Activated naive CD8-positive, alpha-beta T cell treated with anti-CD3 and anti-CD28 coated beads for 36 hours (primary cell): ENCODE measurements at places on chromosomes 1 and 21. TPM values are rescaled to one million over a fixed set of nuclear protein-coding genes. Genes with fewer than 3 reads are reported as not detected.

ZC3H12A gene
- 29.2 TPM for total RNA-seq

AADACL3 gene
- not detected for total RNA-seq

DNA sequence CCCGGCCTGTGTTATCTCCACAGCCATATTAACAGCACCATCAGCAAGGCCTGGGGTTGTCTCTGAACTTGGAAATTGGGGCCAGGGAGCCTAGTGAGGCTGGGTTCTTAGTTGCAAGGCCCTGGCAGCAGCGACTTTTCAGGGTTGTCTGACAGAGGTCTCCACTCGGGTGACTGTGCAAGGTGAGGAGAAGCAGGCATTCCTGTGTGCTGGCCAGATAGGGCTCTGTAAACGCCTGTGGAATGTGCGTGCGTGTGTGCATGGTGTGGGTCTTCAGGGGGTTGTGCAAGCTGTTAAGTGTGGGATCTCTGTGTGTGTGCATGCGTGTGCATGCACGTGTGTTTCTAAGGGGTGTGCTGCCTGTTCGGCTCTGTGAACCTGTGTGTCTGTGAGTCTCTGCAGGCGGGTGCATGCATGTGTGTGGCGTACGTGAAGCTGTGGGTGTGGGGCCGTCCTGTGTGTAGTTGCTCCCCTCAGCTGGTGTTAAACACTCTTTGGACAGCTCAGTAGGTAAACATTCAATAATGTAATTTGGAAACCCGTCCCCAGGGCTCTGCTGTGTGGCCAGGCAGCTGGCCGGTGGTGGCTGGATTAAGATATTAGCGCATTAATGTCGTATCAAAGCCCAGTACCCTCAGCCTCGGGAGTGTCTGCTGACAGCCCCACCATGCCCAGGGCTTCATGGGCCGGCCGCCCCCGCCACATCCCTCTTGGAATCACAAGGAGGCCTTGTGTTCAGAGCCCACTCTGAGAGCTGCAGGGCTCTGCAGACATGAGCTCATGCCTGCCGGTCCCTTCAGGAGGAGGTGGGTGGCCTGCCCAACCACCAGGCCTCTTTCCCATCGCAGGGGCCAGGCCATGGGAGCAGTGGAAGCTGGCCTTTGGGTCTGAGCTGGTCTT, 189.9 kb downstream of the FOXD2 start:
- H3K4me1 ChIP-seq = no peaks in the 10 kb centered on the region
- no peak for DNase-seq
- no peak overlapping the region for H3K4me3 ChIP-seq
- no peak overlapping the region for H3K27ac ChIP-seq
- no peaks in the 10 kb centered on the region for H3K36me3 ChIP-seq

DNA sequence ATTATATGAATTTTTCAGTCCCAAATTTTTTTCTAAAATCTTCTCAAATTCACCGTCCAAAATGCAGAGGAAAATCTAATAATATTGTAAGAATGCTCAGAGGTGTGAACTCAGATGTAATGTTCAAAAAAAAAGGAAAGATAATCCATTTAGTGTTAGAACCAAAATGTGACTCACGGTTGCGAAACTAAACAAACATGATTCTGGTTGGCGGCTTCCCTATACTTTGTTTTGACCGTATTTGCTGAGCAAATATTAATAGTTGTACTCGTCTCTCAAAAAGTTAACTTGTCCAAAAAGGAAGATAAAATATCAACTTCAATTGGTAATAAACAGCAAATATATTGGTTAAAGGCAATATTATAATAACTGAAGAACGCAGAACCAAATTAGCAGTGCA, 34.4 kb downstream of the ZSWIM5 start:
- H3K27ac ChIP-seq = no peak overlapping the region
- H3K4me3 ChIP-seq = no peak overlapping the region
- no peaks in the 10 kb centered on the region for H3K4me1 ChIP-seq
- no peaks in the 10 kb centered on the region for H3K27me3 ChIP-seq
- DNase-seq = no peak

DNA sequence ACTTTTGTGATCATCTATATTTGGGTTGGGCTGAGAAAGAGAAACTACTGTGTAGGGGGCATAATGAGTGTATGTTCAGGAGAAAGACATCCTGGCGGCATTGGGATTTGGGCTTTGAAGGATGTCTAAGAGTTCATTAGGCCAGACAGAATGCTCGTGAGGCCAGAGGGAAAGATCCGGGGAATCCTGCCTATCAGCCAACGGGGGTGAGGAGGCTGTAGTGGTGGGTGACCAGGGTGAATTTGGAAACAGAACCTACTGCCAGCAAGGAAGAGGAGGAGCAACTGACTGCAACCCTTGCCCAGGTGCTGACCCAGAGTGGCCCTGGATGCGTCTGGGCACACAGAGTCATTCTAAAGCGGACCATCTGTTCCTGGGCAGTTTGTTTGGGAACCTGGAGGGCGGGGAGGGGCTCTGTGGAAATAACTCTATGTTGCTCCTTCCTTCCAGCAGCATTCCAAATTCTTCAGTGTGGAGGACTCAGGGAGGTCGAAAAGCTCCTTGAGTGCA, 56.9 kb upstream of the ECE1 start:
- DNase-seq = no peak
- no peaks in the 10 kb centered on the region for H3K27me3 ChIP-seq
- peaks cover 18% of the 10 kb centered on the region for H3K4me1 ChIP-seq
- no peak overlapping the region for H3K27ac ChIP-seq
- H3K36me3 ChIP-seq = peaks cover 16% of the 10 kb centered on the region
- no peak overlapping the region for H3K4me3 ChIP-seq

GRCh38 chr1:96808191-96808590, 86.6 kb downstream of the PTBP2 start:
- peaks cover 8% of the 10 kb centered on the region for H3K4me1 ChIP-seq
- no peak for DNase-seq
- H3K36me3 ChIP-seq = peaks cover 45% of the 10 kb centered on the region

TAS1R1 gene
- total RNA-seq = not detected

DNA sequence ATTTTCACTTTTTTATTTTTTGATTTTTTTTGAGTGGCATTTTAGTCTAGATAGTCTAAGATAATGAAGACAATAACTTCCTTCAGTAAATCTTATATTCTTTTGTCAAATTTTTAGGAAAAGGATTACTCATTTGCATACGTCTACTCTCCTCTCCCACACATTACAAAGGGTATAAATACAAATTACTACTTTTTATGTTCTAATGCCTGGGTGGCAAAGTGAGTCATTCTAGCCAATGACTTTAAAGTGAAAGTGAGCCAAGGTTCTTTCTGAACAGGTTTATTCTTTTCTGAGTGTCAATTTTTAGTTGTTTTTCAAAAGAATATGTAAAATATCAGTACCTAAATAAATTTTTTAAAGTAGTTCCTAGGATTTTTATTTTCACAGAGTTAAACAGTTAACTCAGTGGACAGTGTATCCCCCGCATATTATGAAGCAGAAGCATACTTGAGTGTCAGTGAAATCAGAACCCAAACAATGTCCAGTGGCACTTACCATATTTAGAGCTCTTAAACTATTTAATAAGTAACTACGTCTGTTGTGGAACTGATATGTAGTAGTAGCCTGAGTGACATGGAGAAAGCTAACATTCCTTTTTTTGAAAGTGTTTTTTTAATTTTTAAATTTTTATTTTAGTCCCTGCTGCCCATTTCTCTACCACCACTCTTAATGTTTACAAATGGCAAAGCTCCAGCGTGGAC, 141.7 kb downstream of the PHTF1 start:
- no peak overlapping the region for H3K4me3 ChIP-seq
- H3K4me1 ChIP-seq = peaks cover 7% of the 10 kb centered on the region
- DNase-seq = no peak
- no peak overlapping the region for H3K27ac ChIP-seq
- peaks cover 2% of the 10 kb centered on the region for H3K36me3 ChIP-seq

- no peaks in the 10 kb centered on the region for H3K36me3 ChIP-seq
- no peaks in the 10 kb centered on the region for H3K4me1 ChIP-seq
- peaks cover 35% of the 10 kb centered on the region for H3K27me3 ChIP-seq
- no peak for DNase-seq
Observed at GRCh38 chr1:16882986-16883385, 12.8 kb upstream of the RNU1-2 start.

DNA sequence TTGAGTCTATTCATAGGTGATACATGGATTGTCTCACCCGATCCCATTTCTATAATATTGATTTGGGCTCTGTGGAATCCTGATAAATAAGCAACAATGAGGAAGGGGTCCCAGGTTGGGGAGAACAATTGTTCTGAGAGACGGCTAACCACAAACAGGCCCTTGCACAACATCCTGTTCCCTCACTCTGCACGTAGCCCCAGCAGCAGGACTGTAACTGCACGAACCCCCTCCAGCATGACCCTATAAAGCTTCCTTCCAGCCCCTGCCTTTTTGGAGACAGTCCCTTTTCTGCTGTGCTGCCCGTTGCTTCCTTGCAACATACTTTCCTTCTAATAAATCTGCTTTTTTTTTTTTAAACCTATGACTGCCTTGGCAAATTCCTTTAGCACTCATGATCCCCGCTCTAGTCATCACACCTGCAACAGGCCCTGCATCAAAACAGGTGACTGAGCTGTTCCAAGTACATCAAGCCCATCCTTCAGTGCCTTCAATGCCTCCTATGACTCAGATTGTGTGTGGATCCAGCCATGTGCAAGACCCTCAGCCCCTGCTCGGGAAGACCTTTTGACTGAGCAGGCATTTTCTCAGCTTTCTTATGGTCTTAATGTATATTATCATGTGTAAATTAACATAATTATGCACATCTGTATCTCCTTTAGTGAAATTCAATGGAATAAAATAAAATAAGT, 63.7 kb upstream of the B3GALNT2 start:
- no peak for DNase-seq
- no peak overlapping the region for H3K4me3 ChIP-seq
- no peak overlapping the region for H3K27ac ChIP-seq
- H3K27me3 ChIP-seq = no peaks in the 10 kb centered on the region

GRCh38 chr1:30757352-30758120, at the start of gene LAPTM5:
Gene LAPTM5 (minus strand): TSS chr1:30757774. CDS start chr1:30757745, 29 bp downstream.
- DNase-seq = peak; percentile 62
- peak within 1 kb of the TSS; percentile 99 for H3K4me3 ChIP-seq

DNA sequence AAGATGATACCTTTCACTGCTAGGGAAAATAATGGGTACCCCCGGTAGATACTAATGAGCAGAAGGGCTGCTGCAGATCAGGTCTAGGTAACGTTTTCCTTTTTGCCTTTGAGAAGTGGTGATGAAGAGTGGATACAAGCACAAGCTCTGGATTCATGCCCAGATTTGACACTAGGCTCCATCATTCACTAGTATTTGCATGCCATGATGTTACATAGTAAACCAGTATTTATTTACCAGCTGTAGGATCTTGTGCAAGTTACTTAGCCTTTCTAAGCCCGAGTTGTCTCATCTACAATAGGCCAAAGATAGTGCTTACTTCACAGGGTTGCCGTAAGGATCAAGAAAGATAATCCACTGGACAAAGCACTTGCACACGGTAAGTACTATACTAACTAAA, 14.2 kb downstream of the PTPN14 start:
- no peak overlapping the region for H3K4me3 ChIP-seq
- no peaks in the 10 kb centered on the region for H3K4me1 ChIP-seq
- no peaks in the 10 kb centered on the region for H3K27me3 ChIP-seq

GRCh38 chr1:248906753-248907661, 972 bp downstream of the PGBD2 start:
- no peak for DNase-seq
- peak overlapping the region; percentile 92 for H3K27ac ChIP-seq
- H3K27me3 ChIP-seq = no peaks in the 10 kb centered on the region
- H3K4me3 ChIP-seq = peak overlapping the region; percentile 96
- peaks cover 19% of the 10 kb centered on the region for H3K4me1 ChIP-seq

- no peaks in the 10 kb centered on the region for H3K27me3 ChIP-seq
- peaks cover 30% of the 10 kb centered on the region for H3K36me3 ChIP-seq
- peaks cover 46% of the 10 kb centered on the region for H3K4me1 ChIP-seq
- no peak overlapping the region for H3K4me3 ChIP-seq
- peak overlapping the region; percentile 96 for H3K27ac ChIP-seq
- DNase-seq = no peak
Observed at GRCh38 chr1:161070761-161071160, 1.1 kb upstream of the ARHGAP30 start.

DNA sequence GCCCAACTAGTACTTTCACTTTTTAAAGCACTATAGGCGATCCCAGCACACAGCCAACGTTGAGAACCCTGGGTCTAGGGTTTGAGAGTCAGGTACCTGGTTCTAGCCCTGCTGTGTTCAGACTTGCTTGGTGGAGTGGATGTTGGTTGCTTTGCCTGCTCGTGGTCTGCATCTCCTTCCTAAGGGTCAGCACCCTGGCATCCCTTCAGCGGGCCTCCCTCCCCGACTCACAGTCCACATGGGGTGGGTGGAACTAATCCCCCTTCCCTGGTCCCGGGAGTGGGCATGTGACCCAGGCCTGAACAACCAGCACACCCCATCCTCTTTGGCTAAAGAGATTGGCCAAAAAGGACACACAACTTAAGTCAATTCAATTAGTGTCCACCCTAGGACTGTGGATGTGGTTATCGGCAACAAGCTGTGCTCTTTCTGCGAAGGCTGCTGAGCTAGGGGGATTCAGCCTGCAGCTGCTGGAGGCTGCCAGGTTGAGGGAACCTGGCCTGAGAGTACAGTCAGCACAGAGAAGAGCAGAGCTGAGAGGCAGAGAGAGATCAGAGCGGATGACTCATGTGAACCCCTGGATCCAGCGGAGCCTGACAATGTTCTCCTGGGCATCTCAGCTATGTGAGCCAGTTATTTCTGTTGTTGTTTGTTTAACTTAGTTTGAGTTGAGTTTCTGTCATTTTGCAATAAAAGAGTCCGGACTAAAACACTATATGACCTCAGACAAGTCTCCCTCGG, 138.9 kb downstream of the ACTL8 start:
- peaks cover 31% of the 10 kb centered on the region for H3K27me3 ChIP-seq
- no peaks in the 10 kb centered on the region for H3K4me1 ChIP-seq
- no peak for DNase-seq
- H3K36me3 ChIP-seq = no peaks in the 10 kb centered on the region
- no peak overlapping the region for H3K27ac ChIP-seq
- no peak overlapping the region for H3K4me3 ChIP-seq

DNA sequence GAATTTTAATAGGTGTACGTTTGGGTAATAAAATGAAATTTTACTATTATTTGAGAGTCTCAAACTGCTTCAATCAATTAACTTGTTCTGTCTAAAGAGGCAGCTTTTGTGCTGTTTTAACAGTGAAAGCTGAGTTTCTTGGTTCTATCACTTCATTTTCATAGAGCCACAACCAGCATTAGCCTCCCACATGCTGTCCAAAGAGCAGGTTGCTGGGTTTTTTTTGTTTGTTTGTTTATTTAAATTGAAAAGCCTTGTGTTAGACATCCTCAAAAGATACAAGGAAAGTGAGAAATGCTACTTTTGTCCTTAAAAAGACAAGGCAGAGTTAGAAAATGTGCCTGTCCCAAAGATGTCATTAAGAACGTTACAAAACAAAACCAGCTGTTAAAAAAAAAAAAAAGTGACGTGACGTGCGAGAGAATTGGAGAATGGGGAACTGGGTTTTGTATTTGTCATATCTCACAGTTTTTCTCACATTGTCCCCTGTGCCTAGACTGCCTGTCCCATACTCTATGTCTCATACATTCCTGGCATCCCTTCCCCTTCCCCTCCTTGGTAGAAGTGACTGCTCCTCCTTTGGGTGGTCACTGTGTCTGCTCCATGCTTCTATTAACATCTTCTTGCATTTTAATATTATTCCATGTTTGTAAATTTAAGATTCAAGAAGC, 63.1 kb upstream of the CD34 start:
- no peak for DNase-seq
- H3K36me3 ChIP-seq = no peaks in the 10 kb centered on the region
- H3K4me3 ChIP-seq = no peak overlapping the region

GRCh38 chr1:39647247-39647646, 7.8 kb upstream of the HEYL start:
- H3K27ac ChIP-seq = no peak overlapping the region
- DNase-seq = no peak
- H3K4me1 ChIP-seq = no peaks in the 10 kb centered on the region
- no peak overlapping the region for H3K4me3 ChIP-seq

- no peaks in the 10 kb centered on the region for H3K36me3 ChIP-seq
- DNase-seq = no peak
- H3K4me1 ChIP-seq = no peaks in the 10 kb centered on the region
- H3K4me3 ChIP-seq = no peak overlapping the region
- no peak overlapping the region for H3K27ac ChIP-seq
Observed at GRCh38 chr1:101745551-101746270, 251.0 kb downstream of the OLFM3 start.

SELE gene
- not detected for total RNA-seq
